ENCODE measurements at places on chromosomes 4 and X.

DNA sequence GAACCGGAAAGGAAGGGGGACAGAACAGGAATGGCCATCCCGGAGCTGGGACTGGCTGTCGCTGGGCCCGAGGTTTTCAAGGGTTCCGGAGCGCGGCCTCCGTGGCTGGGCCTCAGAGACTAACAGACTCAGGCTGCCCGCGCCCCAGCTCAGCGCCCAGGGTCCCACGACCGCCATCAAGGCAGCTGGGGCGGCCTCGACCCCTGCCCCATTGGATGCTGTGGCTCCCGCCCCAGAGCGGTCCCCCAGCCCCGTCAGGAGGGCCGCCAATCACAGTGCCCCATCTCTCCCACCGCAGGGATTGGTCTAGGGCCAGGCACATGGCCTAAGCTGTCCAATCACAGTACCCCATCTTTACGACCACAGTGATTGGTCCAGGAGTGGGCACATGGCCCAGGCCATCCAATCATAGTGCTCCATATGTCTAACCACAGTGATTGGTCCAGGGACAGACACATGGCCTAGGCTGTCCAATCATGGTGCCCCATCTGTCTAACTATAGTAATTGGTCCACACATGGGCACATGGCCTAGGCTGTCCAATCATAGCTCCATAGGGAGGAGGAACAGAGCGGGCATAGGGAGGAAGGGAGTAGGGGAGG, 105.3 kb upstream of the NKX1-1 start:
- peak; percentile 94 for DNase-seq

DNA sequence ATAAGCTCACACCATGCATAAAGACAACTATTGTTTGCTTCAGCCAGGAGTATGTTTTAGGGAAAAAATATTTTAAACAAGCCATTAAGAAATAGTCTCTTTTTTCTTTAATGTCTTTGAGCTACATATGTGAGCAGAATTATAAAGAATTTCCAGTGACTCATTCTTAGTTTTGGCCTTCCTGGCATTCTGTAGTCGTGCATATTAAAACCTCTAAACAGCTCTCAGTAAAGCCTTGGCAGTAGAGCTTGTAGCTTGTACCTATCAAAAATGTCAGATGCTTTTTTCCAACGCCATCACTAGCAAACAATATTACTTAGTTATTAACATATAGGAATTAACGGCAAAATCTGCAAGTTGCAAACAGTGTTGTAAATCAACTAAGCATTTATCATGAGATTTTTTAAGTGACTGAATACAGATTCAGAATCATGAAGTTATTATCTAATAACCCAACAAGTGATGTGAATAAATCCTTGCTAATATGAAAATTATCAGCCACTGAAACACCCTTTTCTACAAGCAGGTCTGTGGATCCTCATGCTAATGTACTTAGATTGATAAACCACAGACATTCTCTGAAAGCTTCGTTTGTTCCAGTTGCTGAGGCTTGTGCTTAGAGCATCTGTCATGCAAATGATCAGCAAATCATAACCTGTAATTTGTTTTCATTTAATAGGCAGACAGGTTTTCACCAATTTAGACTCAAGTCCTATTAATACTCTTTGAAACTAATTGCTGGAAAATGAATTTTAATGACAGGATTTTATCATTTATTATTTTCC, 412.0 kb upstream of the ATOH1 start:
- no peak for DNase-seq

DNA sequence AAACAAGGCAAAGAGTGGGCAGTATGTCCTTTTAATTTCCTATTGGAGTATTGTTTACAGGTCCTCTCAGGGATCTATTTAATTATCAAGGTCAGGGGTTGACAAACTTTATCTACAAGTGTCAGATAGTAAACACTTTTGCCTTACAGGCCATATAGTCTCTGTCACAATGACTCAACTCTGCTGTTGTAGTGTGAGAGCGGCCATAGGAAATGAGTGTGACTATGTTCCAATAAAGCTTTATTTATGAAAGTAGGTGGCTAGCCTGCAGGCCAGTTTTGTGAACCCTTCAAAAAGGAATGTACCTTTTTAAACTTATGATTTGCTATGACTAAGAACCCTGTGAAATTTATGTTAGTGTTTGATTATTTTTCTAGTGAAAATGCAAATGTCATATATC, 156.1 kb downstream of the GPAT3 start:
- no peak for DNase-seq

GRCh38 chr4:42101446-42101975, 50.9 kb downstream of the BEND4 start:
- no peak for DNase-seq

GRCh38 chr4:170234800-170235199, 145.0 kb upstream of the AADAT start:
- DNase-seq: no peak

DNA sequence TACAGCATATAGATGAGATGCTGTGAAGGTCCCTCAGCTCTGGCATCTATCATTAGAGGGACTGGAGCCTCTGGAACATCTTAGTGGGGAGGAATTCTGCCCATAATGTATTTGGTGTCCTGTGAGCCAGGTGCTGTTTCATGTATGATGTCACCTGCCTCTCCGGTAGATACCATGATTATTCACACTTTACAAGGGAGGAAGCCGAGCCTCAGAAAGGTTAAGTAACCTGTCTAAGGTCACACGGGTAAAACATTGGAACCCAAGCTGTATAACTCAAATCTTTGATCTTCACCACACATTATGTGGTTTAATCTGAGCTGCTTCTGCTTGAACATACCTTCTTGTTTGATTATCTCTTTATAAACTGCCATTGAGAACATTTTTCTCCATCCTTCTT, 442.8 kb downstream of the BCOR start:
- no peak for DNase-seq

- DNase-seq: no peak
Observed at GRCh38 chr4:141899541-141899940, 263.2 kb downstream of the IL15 start.

All from NAMALWA (cell line).